Naive B cell (primary cell): ENCODE measurements at places on chromosomes 16 and 17. TPM values are rescaled to one million over a fixed set of nuclear protein-coding genes. Genes with fewer than 3 reads are reported as not detected.

CCDC154 gene
- 0.26 TPM for polyA plus RNA-seq

GRCh38 chr17:1604831-1605528 is 23.7 kb downstream of the SLC43A2 start:
- no peak for DNase-seq

GRCh38 chr17:60554377-60554788 is 28.3 kb upstream of the APPBP2 start:
- DNase-seq = no peak

GRCh38 chr17:77423589-77424451 is 283.1 kb downstream of the SEC14L1 start:
- DNase-seq = no peak

DNA sequence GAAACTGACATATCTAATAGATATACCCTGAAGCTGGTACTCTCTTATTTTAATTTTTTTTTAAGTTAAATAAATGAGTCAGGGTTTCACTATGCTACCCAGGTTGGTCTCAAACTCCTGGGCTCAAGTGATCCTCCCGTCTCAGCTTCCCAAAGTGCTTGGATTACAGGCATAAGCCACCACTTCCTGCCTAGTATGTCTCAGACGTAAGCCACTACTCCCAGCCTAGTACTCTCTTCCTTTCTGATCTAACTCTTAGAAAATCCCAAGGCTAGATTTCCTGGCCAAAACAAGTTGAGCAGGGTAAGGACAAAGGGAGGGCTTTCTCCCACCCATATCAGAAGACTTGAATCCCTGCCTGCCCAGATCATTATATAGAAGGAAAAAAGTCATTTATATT is 33.7 kb downstream of the HOXB1 start:
- no peak for DNase-seq

ACTG1 gene
- polyA plus RNA-seq = 1,094 TPM

DNA sequence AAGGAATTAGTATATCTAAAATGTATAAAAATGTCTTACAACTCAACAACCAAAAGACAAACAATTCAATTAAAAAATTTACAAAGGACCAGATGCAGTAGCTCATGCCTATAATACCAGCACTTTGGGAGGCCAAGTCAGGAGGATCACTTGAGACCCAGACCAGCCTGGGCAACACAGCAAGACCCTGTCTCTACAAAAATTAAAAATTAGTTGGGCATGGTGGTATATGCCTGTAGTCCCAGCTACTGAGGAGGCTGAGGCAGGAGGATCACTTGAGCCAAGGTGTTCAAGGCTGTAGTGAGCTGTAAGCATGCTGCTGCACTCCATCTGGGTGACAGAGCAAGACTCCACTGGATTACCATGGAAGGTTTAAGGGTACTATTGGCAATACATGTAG is 33.8 kb downstream of the ZNRF1 start:
- DNase-seq = no peak

XAF1 gene
- 23.1 TPM for polyA plus RNA-seq

DNA sequence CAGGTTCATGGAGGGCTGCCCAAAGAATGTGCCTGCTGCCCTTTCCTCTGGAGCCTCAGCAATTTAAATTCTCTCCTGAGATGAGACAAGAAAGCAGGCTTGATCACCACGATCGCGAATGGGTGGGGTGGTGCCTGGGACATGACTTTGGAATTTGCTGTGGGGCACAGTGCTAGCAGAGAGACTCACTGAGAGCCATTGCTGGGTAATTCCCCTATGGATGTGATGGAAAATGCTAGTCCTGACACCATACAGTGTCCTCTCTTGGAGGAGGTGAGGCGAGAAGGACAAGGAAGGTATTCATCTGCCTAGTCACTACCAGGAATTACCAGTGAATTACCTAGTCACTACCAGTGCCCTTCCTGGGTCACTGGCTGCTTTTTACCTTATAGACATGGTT is 15.5 kb downstream of the FAM20A start:
- no peak for DNase-seq

DNA sequence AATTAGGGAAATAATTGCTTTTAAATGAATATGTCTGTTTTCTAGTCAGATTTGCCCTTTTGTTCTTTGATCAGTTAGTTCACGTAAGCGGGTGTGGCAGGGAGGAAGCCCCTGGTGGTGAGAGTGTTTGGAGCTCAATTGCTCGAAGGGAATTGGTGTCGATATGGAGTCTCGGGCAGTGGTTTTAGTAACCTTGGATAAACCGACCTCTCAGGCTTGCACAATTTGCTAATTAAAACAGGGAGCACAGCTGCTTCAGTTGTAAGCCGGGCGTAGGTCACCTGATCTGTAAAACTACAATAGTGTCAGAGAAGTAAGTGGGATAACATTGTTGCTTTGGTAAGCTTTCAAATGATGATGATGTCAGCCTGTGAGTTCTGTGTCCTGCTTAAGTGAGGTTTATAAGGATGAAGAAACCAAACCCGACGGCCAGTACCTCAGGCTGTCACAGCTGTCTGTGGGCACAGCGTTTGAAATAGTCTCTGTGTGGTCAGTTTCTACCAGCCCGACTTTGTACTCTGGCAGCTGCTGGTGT is 2.9 kb downstream of the ZNF750 start:
- no peak for DNase-seq

ACE gene
- not detected for polyA plus RNA-seq

GRCh38 chr16:2977440-2977839 is 2.8 kb downstream of the PKMYT1 start:
- no peak for DNase-seq

DNA sequence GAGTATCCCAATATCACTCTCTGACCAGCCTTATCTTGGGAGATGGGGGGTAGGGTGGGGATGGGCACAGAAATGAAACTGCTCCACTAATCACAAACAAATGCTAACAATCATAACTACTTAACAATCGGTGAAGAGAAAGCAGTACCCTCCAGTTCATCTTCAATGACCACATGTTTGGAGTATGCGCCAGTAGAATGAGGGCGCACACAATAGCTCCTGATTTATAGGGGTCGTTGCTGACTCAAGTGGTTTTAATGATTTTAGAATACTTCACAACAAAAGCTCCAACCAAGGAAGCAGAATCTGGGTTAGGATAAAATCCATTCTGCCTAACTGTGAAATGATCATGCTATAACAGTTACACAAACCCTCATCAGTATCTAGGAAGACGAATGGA is 184.4 kb downstream of the AATF start:
- DNase-seq = no peak

SLC22A31 gene
- not detected for polyA plus RNA-seq

GRCh38 chr17:66353937-66354401 is 51.6 kb downstream of the PRKCA start:
- no peak for DNase-seq

QPRT gene
- polyA plus RNA-seq = not detected

DNA sequence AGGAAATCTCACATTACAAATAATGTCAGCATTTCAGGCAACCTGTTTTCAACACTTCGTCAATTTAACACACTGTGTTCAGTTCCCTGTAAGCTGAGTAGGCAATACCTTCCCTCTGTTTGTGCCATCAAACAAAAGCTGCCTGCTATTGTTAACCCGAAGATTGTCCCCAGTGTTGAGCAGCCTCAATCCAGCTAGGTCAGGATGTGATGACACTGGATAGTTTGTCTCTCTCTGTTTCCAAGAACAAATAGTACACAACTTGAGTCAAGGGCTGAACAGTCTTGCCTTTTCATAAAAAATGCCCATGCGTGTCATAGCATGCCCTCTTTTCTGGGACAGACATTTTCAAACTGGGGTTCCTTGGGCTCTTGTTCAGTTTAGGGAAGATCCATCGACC is 36.4 kb downstream of the HSD17B2 start:
- no peak for DNase-seq

SOX15 gene
- not detected for polyA plus RNA-seq

DNA sequence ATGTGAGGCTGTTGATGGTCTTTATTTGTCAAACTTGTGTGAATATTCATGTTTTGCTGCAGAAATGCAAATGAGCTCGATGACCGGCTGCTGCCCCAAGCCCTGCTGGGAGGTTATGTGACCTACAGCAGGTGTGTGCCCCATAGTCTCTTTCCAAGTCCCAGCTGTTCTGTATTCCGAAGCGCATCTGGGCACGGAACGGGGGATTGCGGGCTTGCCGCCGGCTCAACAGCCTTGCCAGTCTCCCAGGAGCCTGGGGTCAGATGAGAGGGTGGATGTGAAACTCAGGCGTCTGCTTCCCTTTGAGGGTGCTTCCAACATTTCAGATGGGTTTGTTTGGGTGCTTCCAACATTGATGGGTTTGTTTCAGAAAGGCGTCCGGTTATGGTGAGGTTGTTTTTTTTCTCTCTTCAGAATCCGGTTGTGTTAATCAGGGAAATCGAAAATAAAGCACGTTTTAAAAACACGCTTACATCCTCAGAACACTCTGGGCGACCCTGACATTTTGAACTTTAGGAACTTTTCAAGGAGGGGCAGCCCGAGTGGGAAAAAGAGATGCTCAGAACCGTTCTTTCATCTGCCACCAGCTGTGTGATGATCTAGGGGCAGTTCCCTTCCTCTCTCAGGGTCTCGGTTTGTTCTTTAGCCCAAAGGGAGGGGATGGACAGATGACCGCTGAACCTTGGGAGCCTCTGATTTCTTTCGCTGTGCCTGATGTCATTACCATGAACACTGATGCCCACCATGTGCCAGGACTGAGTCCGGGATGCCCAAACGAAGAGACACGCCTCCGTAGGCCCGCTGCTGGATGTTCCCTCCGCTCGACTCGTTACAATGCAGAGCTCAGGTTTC is 47.8 kb upstream of the AMZ2 start:
- no peak for DNase-seq
